T1000 (cell line): ENCODE measurements at places on chromosomes 5 and 9.

- DNase-seq = no peak
Measured at GRCh38 chr5:67093279-67093678, 103.3 kb downstream of the CD180 start.

DNA sequence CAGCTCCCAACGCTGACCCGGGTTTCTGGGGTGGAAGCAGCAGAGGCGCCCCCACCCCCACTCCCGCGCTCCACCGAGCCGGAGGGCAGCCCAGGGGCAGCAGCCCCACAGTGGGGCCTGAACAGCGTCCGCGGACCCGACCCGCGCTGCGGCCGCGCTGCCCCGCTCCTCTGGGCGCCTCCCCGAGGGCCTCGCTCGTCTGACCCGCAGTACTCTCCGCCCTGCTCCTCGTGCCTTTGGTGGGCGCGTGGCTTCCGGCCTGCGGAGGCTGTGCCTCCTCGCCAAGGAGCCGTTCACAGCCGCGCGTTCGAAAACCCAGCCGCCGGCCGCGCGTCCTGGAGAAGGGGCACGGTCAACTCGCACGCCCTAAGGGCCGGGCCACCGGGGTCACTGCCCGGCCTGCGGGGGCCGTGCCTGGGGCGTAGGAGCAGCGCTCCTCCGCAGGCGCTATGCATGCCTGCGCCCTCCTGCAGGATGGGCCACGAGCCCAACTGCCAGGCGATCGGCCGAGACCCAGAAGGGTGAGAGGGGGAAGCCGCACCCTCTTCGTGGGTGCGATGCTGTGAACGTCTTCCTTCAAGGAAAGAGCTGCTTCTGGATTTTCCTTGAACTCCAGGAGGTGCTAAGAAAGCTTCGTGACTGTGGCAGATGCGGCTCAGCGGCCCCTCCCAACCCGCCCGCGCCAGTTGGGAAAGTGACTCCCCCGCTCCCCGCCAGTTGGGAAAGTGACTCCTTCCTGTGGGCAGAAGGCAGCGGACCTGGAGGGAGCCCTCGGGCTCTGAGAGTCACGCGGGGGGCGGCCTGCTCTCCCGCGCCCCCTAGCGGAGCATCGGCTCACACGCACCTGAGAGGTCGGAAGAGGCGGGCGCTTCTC is 82.7 kb downstream of the HSD17B3 start:
- no peak for DNase-seq

- DNase-seq = no peak
Measured at GRCh38 chr5:140150201-140150600, 24.5 kb downstream of the IGIP start.

GRCh38 chr5:126450346-126450745 is 27.1 kb downstream of the GRAMD2B start:
- DNase-seq = no peak

GRCh38 chr5:115433918-115434317 is 110.7 kb downstream of the FEM1C start:
- DNase-seq = no peak

DNA sequence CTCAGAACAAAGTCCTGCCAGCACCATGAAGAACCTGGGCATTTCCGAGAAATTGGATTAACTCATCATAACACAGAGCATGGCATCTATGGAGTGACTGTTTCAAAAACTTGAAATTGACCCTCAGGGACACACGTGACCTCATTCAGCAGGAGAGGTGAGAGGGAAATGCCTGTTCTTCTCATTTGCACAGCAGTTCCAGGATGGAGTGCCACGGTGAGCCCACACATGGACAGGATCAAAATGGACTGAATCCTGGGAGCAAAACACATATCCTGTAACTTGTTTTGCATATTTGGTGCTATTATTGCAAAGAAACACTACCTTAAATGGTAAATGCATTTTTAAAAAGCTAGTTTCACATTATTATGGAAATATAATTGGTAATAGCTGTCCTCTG is 256.1 kb upstream of the IRX2 start:
- DNase-seq = no peak

DNA sequence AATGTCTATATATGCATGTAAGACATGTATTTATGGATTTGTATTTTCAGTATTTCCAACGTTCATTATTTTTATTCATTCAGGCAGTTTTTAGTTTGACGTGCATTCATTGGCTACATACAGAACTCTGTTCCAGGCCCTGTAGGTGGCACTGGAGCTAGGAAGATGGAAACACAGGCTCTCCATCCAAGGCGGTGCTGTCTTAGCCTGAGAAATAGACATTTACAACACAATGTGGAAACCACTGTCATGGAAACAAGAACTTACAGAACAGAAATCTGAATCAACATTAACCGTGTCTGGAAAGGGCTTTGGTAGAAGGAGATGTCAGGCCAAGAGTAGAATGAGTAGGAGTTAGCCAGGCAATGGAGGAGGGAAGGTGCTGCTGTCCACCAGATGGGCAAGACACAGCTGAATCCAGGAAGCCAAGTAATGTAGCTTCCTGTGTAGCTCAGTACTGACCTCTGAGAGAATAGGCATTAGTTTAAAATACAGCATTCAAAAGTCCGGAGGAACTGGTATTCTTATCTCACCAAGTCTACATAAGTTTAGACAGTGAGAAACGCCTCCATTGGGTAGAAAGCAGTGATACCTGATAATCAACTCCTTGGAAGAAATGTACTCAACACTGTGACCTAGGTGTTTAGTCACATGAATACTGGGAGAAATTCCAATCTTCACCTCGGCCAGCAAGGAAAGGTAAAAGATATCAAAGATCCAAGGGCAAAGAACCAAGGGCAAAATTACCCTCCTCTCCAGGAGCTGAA is 388.6 kb upstream of the CDH6 start:
- DNase-seq = no peak

DNA sequence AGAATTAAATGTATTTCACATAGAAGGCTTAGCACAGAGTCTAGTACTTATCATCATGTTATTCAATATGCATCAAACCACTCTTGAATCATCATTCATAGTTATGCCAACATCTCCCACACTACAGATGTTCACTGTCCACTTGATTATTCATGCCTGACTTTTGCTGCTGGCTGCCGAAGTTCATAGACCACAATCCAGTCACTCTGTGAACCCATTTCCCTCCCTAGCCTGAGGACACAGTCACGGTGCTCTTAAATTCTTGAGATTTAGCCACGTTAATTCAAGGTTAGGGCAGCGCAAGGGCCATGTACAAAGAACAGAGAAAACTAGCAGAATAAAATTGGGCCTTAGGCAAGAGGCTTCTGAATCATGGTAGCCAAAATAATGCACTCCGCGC is 32.4 kb downstream of the ABCA1 start:
- DNase-seq = no peak

DNA sequence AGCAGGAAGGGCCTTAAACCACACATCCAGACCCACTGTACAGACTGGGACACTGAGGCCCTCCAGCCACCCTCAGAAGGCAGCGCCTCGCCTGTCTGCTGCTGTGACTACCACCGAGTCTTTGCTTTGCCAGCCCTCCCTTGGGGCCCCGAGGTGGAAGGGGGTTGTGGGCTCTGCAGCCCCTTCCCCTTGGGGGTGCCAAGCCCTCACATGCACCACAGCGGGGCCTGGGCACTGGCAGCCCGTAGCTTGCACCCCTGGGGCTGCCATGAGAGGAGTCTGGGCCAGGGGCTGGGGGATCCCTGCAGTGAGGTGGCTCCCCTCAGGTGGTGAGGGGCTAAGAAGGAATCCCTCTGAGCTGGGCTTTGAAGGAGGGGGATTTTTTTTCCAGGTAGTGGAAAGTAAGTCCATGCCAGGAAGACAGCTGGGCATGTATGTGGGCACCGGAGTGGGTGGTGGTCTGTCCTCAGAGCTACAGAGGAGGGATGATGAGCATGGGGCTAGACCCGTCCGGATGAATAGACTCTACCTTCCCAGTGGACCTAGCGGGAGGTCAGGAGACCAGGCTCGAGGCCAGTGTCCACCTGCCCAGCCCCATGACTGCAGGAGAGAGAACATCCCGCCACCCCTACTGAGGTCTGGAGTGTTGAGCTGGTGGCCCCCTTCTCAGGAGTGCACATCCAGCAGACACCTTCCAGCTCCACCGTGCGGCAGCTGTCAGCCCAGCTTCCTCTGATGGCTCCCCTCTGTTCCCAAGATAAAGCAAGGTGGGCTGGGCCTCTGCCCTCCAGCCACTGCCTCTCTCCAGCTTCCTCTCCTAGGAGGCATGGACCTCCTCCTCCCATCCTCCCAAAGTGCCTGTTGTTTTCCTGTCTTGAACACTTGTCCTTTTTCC is 15.9 kb downstream of the FLT4 start:
- no peak for DNase-seq

- DNase-seq = no peak
Measured at GRCh38 chr5:39352951-39353350, 11.3 kb downstream of the C9 start.

DNA sequence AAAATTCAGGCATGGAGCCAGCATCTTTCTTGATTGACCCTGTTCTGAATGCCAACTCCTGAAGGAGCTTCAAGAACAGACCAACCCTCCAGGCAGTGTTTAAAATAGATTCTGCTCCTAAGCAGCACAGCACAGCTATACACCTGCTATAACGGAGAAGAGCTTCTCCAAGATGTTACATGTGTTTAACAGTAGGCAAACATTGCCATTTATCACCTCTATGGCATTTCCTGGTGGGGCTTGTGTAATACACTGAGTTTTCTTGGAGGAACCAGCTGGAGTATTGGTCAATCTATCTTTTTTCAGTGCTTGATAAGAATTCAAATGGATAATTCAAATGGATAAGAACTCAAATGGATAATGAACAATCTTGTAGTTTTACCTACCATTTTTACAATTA is 615.1 kb downstream of the CDH12 start:
- DNase-seq = no peak

- DNase-seq = no peak
Measured at GRCh38 chr9:25129537-25129936, 548.7 kb downstream of the TUSC1 start.

GRCh38 chr5:91820874-91821273 is 437.8 kb upstream of the ARRDC3 start:
- DNase-seq = no peak

- DNase-seq = no peak
Measured at GRCh38 chr5:122297587-122298298, 14.3 kb upstream of the SNCAIP start.

DNA sequence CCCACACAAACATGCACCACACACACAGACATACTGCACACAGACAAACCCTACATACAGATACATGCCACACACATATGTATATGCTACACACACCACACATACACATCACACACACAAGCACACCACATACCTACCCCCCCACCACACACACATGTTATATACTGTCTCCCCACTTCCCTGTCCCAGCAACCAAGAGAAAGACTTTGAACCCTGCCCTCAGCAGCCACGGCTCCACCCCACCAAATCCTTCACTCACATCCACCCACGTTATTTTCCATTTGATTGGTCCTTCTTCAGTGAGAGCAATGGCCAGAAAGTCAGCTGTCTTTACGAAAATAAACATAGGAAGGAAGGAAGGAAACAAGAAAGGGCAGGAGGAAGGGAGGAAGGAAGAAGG is 479.8 kb downstream of the DIRAS2 start:
- DNase-seq = no peak

DNA sequence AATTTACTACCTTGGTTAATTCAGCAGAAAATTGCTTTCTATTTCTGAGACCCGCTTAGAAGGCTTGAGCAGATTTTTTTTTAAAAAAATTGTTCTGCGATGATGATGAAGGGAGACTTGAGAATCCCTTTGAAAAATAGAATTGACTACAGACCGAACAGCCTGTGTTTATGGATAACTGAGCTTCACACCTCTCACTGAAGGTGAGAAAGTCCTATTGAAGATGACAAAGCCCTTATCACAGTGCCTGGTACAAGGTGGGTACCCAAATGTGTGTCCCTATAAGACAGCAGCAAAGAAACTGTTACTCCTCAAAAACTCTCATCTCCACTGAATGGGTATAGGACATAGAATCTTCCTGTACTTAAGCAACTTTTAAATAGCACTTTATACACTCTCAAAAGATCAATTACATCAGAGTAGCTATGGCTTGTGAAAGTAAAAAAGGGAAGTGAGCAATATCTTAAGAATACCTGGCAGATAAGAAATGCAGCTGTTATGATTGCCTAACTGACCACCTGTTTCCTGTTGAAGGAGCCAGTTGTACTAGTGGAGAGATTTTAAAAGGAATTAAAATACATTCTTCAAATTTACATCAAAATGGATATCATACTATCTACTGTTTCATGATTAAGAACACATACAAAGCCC is 419.7 kb downstream of the CHSY3 start:
- no peak for DNase-seq

- DNase-seq = no peak
Measured at GRCh38 chr9:87643778-87644570, 81.9 kb upstream of the CTSL start.

DNA sequence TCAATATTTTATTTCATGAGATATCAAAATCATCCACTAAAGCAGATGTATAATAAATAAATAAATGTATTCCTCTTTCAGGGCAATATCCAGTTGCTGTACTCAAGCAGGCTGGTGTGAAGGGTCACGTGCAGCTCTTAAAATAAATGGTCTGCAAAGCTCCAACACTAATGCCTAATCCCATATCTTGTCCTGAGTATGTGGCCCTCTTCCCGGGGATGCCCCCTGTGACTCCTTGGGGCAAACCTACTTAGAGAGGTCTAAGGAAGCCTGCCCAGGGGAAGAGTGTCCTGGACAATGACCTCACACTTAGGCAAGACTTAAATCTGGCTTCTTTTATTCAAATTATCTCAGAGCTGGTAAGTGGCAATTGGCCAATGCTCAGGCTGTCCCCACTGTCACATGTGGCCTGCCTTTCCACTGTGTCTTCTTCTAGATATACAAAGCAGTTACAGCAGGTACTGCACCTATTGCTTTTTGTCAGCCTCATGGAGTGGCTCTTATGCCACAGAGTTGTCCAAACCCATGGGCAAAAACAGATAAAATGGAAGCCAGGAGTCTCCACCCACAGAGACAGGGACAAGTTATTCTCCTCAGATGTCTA is 55.3 kb downstream of the SEMA5A start:
- no peak for DNase-seq

DNA sequence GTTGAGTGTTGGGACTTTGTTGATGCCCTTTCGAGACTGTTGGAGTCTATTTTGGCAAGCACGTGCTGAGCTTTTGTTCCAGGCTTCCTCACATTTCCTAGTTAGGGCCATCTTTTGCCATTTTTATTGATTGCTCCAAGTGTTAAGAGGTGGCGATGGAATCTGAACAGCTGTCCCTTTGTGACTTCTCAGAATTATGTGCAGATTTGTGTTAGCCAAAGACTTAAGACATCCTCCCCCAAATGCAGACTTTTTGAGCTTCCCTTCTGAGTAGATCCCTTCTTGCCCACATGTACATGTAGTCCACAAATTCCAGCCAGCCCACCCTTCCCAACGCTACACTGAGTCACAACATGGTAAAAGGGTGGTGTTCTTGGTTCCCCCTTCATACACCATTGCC is 59.2 kb downstream of the SPIN1 start:
- DNase-seq = no peak

DNA sequence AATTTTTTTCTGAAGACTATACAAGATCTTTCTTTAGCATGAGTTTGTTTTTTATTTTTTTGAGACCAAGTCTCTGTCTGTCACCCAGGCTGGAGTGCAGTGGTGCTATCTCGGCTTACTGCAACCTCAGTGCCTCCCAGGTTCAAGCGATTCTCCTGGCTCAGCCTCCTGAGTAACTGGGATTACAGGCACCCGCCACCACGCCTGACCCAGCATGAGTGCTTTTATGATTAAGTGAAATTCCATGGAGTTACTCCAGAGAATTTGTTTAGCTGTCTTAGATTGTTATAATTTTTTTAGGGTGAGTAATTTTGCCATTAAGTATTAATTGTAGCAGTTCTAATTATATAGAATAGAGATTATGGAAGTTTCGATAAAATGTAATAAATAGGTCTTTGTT is 14.3 kb downstream of the YTHDC2 start:
- no peak for DNase-seq

GRCh38 chr5:173988554-173989431 is at the start of gene C5orf47:
TSS of gene C5orf47 (plus strand) at chr5:173989170. CDS start at chr5:173989264, 94 bp downstream.
- no peak for DNase-seq

GRCh38 chr9:129172816-129173215 is 5.2 kb downstream of the IER5L start:
- DNase-seq = no peak
